AG04450 (cell line): ENCODE measurements at places on chromosomes 1 and 21. TPM values are rescaled to one million over a fixed set of nuclear protein-coding genes. Genes with fewer than 3 reads are reported as not detected.

- no peak for DNase-seq
Measured at GRCh38 chr21:31426235-31426797, 82.3 kb upstream of the TIAM1 start.

GRCh38 chr1:65762081-65762862, 30.4 kb upstream of the PDE4B start:
- peak; percentile 11 for DNase-seq

DNA sequence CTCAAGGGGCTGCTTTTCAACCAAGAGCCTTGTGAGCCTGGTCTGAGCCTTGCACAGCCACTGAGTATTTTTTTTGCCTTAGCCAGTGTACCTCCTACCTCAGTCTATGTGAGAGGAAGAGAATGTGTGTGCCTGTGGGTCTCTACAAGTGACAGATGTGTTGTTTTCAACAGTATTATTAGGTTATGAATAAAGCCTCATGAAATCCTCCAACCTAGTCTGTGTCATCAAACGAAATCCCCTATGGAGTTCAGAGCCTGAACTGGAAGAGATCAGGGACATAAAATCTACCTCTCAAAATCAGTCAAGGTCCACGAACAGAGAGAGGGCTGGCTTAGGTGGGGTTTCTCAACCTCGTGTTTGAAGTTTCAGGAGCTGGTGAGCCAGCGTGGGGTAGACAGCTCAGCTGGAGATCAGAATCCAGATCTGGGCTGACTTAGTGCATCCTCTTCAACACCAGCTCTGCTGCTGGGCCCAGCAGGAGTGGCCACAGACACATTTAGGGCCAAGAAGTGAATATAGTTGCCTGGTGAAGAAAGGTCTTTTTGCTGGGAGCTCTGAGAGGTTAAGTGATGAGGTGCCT, 8.2 kb downstream of the XKR8 start:
- DNase-seq: no peak

DNA sequence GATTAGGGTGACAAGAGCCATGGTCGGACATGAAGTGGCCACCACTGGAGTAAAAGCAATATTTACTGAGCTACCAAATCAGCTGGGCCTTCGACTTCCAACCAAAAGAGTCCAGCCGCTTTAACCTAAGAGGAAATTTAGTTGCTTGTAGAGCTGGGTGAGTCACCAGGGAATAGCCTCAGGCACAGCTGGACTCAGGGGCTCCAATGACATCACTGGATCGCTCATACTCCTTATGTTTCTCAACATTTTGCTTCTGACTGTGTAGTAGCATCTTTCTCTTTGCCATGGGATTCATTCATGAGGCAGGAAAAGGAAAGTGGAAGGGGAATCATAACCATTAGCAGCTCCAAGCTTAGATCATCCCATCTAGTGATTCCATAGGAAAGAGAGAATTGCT, 664.4 kb downstream of the MATN1 start:
- DNase-seq: peak; percentile 84

DNA sequence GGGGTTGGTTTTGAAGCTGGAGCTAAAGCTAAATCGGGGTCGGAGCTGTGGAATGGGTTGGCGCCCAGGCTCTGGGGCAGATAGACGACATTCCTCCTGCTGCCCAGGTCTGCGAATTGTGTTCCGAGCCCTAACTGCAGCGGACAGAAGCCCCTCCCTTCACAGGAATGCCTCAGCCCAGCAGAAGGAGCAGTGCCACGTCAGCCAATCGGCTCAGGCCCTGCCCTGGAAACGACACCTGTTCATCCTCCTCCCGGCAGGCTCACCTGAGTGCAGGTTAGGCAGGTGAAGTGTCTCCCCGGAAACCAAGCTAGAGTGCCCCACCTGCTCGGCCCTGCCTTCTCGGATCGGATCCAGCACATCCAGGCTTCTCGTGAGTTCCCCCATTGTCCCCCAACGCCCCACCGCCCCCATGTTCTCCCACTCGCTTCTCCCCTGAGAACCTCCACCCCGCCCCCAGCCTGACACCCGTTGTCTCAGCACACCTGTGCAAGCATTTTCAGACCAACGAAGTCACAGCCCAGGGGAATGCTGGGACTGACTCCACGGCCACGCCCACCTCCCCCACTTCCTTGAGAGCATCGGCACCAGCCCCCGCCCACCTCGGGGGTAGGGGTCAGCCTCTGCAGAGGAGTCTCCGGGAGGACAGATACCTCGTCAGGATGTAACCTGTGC, 775 bp downstream of the TMEM125 start:
- DNase-seq: no peak

The NPHP4 gene
- 1.6 and 1.9 TPM in 2 replicates for polyA plus RNA-seq

DNA sequence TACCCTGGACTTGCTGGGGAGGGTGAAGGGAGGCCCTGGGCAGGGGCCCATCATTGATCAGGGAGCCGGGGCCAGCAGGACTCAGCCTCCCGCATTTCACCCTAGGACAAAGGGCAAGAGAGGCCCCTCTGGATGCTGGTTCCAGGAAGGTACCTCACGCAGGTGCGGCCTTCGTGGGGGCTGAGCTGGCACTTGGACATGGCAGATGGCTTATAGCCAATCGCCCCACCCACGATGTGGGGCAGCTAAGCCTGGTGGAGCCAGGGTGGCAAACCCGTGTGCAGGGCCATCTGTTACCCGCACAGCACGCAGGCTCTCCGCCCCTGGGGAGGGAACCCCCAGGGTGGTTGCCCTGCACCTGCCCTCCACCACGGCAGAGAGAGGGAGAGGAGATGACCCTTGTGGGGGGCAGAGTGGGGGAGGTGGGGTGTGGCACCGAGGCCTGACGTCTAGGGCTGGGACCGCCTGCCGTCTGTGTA, 2.5 kb downstream of the TFF3 start:
- no peak for DNase-seq
